ENCODE measurements at places on chromosomes 1 and 21.

- DNase-seq, result no peak
Observed at GRCh38 chr1:210949489-210949888, 184.5 kb downstream of the KCNH1 start.

GRCh38 chr1:53734650-53735211 is 4.2 kb downstream of the GLIS1 start:
- DNase-seq, result peak; percentile 66

DNA sequence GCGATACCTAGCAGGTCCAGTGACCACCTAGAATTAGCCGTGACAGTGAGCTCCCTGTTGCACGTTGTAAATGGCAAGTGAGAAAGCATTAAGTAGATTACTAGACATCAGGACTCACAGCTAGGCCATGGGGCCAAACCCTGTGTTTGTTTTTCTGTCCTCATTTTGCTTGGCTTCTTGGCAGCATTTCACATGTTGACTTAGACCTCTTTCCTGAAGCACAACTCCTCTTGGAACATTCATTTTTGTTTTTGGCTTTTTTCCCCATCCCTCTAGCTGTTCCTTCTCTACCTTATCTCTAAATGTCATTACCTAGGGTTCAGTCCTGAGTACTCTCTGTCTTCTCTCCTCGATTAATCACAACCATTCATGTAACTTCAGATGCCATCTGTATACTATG is 16.9 kb upstream of the PTPN14 start:
- DNase-seq, result no peak

GRCh38 chr1:117660271-117660965 is 54.6 kb downstream of the TENT5C start:
- no peak for DNase-seq

DNA sequence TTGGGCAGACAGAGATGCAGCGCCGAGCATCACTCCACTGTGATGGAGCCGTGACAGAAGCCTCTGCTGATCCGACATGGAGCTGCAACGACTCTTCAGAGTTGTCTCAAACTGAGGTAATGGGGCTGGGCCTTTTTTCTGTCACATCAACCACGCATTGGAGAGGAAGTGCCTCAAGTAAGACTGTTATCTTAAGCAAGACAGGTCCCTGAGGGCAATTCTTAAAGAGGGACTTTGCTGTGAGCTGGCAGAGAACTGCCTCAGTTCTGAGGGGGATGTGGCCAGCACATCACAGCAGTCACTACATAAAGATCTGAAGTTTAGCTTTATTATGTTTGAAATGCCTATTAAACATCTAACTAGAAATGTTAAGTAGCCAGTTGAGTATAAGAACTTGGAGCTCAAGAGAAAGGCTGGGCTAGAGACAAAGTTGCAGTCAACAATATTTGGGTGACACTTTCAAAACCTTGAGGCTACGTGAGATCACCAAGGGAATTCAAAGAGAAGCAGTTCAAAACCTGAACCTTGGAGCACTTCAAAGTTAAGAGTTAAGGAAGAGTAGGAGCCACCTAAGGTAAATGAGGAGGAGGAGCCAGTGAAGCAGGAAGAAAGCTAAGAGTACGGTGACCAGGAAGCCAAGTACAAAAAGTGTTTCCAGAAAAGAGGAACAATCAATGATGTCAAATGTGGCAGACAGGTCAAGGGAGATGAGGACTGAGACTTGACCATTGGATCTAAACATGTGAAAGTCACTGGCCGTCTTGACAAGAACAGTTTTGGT is 54.2 kb upstream of the BCL9 start:
- no peak for DNase-seq

DNA sequence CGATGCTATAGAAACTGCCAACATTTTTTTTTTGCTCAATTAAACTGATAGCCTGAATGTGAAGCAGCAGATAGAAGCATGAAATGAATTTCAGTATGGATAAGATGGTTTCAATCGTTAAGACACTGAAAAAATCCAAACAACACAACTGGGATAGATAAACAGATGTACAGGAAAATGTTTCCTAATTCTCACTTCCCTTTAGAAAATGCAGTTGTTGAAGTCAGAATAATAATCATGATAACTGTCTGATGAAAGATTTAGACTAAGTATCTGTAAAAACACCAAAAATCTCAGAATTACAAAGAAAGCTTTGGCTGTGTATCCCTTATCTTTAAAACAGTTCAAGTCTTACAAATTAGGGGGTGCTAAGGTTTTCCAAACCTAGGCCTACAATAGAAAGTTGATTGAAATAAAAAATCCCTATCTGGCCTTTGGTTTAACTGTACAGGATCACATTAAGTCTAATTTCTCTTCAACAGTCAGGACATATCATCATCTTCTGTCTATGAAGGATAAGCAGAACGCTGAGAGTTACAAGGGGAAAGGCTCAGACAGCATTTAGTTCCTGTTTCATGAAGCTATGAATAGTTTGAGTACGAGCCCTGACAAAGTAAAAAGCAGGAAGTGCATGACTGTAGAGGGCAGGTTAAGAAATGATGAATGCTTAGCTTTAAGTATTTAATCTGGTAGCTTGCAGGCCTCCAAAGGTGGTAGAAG is 203.2 kb downstream of the APP start:
- no peak for DNase-seq

DNA sequence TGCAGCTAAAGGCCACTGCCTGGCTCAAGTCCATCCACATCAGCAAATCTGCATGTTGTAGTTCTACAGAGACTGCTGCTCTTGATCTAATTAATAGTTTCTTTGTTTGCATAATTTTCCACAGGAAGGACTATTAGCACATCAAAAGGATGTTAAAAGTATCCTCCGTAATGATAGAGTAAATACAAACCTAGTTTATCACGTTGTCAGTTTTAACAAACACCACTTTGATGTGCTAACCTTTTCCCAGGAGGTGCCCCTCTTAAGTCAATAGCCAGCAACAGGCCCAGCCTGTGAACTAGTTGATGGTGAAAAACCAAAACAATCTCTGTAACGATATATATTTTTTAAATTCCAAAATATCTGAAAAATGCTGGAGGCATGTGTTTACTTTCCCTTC is 64.2 kb upstream of the SLC22A15 start:
- DNase-seq, result no peak

DNA sequence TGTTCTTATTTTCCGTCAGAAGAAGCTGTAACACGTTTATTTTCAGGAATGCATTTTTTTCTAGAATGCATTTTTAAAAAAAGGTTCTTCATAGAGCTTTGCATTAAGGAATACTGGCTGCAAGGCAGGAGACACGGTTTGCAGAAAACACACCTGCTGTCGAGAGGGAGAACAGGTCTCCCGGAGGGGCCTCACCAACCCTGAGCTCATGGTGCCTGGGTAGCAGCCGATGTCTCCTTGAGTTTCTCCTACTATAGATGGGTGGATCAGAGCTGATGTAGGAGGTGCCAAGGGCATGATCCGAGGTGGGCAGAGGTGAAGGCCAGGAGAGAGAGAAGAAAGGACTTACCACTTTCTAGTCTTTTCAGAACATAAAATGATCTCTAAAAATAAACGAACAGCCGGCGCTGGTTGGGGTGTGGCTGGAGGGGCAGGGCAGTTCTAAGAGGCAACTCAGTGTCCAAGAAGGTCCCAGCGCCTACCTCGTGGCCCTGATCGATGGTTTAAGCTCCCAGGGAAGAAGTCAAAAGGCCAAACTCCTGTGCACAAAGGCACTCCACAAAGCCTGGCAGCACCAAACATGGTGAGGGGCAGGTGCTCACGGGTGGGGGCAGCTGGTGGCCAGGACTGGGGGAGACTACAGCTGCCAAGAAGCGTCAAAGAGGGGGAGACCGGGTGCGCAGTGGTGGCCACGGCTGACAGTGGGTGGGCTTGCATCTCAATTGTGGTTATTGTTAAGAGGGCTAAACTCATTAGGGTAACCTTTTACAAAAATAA is 12.2 kb downstream of the MORN1 start:
- no peak for DNase-seq

DNA sequence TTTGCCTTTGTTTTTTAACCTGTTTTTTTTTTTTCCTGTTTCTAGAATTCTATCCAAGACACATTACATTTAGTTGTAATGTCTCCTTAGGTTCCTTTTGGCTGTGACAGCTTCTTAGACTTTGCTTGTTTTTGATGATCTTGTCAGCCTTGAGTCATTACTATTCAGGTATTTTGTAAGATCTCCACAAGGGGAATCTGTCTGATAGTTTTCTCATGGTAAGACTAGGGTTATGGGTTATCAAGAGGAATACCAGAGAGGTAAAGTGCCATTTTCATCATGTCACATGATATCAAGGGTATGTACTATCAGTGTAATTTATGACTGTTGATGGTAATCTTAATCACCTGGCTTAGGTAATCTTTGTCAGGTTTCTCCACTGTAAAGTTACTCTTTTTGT is 99.1 kb upstream of the GFI1 start:
- DNase-seq, result no peak

DNA sequence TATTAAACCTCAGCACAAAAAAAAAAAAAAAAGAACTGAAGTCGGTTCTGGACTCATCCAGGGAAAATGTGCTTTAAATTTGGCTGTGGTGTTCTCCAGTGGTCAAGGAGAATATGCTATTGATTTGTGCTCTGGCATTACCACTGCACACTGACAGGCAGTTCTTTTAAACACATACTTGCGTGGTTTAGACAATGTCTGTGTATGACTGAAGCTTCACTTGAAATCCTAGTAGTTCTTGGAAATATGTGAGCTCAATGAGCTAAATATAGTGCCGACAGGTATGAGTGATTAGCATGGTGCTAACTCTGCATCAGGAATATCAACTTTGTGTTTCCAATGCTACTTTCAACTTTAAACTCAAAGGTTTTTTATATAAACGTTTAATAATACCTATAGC is 415.6 kb downstream of the SMYD3 start:
- DNase-seq, result peak; percentile 43

- no peak for DNase-seq
Observed at GRCh38 chr1:222394224-222394623, 153.7 kb downstream of the HHIPL2 start.
